ENCODE measurements at places on chromosomes 13 and 19. TPM values are rescaled to one million over a fixed set of nuclear protein-coding genes. Genes with fewer than 3 reads are reported as not detected.
A peak's percentile ranks its signal among the peaks of the same experiment; 100 is the strongest.

Gene ACP7
- polyA plus RNA-seq: 0.47 TPM

- DNase-seq: peak; percentile 7
Observed at GRCh38 chr13:49549289-49549688, 36.1 kb downstream of the RCBTB1 start.

DNA sequence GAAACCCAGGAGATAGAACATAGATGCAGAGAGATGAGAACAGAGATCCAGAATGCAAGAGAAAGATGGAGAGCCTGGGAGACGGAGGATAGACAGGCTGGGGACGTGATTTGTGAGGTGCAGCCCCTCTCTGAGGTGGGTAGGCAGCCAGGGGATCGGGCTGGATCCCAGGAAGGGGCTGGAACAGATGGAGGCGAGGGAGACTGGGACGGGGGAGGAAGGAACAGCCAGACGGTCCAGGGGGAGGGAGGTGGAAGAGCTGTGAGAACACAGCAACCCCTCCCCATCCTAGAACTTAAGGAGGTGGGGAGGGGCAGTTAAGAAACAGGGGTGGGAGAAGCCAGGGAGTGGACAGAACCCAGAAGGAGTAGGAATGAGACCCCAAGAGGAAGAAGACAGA lies 3.1 kb downstream of the SLC17A7 start:
- DNase-seq: no peak

DNA sequence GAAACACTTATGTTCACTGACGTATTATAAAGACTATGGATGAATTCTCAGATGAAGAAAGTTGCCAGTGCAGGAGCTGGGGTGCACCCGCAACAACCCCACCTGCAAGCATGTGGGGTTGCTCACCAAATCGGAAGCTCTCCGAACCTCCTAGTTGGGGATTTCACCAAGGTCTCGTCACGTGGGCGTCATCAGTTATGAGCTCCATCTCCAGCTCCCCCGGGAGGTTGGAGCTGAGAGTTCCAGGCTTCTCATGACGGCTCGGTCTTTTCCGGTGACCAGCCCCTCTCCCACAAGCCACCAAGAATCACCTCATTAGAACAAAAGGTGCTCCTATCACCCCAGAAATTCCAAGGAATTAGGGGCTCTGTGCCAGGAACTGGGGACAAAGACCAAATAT lies 46.1 kb upstream of the TUBGCP3 start:
- no peak for DNase-seq

GRCh38 chr13:96825653-96826052 lies 168.6 kb downstream of the OXGR1 start:
- DNase-seq: no peak

GRCh38 chr19:40277356-40278059 lies 7.6 kb downstream of the AKT2 start:
- peak; percentile 26 for DNase-seq

DNA sequence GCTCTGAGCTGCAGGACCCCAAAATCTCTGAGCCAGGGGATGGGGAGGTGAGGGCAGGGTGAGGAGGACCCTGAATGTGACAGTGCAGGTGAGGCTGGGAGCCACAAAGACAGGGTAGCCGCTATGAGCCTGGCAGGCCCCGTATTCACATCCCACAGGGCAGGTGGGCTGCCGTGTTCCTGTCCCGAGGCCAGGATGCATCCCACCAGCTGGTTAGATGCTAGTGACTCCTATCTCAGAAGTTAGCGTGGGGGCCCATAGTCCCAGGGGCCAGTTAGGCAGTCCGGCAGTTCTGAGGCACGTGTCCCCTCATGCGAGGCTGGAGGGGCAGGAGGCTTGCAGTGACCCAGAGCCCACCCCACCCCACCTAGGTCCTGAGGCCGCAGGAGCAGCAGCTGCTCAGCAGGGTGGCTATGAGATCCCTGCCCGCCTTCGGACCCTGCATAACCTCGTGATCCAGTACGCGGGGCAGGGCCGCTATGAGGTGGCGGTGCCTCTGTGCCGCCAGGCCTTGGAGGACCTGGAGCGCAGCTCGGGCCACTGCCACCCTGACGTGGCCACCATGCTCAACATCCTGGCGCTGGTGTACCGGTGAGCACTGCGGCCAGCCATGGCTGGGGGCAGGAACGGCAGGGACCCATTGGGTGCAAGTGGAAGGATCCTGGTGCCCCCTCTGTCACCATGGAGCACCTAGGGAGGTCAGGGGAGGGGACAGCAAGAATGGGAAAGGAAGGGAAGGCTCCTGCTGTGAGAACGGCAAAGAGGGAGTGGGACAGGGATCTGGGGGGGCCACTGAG lies 7.2 kb downstream of the KLC3 start:
- no peak for DNase-seq

DNA sequence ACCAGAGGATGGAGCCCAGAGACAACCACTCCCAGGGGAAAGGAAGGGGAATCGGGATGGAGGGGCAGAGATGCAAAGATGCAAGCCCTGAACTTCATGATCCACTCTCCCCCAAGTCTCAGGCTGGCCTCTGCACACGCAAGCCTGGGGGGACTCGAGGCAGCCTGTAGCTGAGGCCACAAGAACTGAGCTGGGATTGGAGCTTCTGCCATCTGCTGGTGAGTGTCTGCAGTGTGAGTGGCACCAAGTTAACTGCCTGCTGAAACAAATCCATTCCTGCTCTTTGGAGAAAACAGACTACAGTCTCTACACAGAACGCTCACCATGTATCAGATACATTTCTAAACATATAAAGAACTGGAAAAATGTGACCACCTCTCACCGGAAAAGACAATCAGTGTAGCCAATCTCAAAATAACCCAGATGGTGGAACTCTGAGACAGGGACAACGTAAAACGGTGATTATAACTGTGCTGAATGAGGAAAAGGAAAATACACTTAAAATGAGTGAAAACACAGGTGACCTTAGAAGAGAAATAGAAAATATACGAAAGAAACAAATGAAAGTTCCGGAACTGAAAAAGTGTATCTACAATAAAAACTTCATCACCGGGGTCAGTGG lies 62.1 kb downstream of the KLF2 start:
- peak; percentile 74 for DNase-seq
